ENCODE measurements at places on chromosomes 5 and 9. TPM values are rescaled to one million over a fixed set of nuclear protein-coding genes. Genes with fewer than 3 reads are reported as not detected.
A peak's percentile ranks its signal among the peaks of the same experiment; 100 is the strongest.

RAPGEF1 gene
- 274 TPM for total RNA-seq

GRCh38 chr9:6605202-6605601, 40.3 kb downstream of the GLDC start:
- no peak for DNase-seq

DNA sequence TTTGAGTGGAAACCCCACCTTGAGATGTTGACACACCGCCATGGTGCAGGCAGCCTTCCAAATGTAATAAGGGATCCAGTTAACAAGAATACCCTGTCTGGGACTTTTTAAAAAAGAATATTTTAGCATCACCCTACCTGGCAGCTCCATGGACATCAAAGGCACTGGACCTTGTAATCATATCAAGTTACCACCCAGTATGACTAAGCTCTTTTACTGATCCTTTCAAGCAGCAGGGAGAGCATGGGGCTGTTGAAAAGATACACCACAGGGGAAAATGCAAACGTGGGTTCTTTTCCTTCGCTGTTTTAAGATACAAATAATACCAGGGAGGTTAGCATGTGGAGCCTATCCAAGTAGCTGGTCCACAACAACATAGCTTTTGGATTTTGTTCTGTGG, 211.2 kb downstream of the SAXO1 start:
- peak; percentile 43 for DNase-seq

DNA sequence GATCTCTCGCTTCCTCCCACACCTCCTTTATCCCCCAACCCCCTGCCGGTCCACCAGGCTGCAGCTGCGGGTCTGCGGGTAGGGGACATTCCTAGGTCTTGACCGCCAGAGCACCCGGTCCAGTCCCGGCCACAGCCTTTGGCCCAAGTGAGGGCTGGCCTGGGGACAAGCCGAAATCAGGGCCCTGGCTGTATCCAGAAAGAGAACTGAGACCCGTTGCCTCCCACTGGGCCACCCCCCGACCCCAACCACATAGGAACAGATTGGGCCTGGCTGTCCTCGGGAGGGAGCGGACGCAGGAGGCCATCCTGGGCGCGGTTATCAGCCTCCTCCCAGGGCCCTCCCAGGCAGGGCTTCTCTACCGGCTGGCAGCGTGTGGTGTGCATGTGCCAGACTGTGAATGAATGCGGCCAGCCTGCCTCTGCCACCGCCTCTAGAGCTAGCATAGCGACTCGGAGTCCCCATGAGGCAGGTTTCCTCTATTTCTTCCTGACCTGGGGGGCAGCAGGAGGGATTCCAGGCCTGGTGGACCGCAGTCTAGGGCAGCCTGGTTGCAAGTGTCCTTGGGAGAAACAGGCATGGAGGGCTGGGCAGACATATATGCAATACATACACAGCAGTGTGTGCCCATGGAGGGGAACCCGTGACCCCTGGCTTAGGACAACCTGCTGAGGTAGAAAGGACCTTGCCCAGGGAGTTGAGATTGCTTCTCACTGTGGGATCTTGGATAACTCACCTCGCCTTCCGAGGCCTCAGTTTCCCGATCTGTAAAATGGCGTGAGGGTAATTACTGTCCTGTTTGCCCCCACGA, 1.2 kb downstream of the N4BP3 start:
- peak; percentile 92 for DNase-seq

DNA sequence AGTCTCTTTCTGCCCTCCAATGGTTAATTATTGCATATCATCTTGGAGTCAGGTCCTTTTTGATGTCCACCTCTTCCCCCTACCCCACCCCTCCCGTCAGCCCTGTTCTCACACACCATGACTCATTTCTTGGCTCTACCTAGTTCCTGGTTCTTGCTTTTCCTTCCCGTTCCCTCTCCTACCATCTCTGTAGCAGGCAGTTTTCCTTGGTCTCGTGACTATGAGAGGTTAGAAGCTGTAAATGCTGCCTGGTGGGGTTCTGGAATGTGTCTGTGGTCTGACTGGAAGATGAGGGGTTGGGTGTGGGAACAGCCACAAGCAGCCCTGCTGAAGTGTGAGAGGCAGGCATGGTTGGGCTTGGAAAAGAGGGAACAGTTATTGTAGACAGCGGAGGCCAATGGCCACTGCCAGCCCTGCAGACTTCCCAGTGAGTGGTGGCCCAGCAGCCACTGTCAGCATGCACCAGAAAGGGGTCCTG, 18.2 kb downstream of the SLC22A5 start:
- peak; percentile 99 for DNase-seq

Measured in myocyte (in vitro differentiated cells).